ENCODE measurements at places on chromosomes 3 and 15. TPM values are rescaled to one million over a fixed set of nuclear protein-coding genes. Genes with fewer than 3 reads are reported as not detected.
A peak's percentile ranks its signal among the peaks of the same experiment; 100 is the strongest.

- DNase-seq: no peak
- H3K27ac ChIP-seq: no peak overlapping the region
These were observed 570.2 kb upstream of the ALCAM start for GRCh38 chr3:104796556-104796955.

- H3K36me3 ChIP-seq: peaks cover 46% of the 10 kb centered on the region
- no peaks in the 10 kb centered on the region for H3K27me3 ChIP-seq
- no peak for DNase-seq
- no peak overlapping the region for H3K27ac ChIP-seq
- no peaks in the 10 kb centered on the region for H3K4me1 ChIP-seq
These were observed 26.4 kb downstream of the PRKCD start for GRCh38 chr3:53187430-53187829.

- H3K27ac ChIP-seq: no peak overlapping the region
- H3K27me3 ChIP-seq: no peaks in the 10 kb centered on the region
- no peaks in the 10 kb centered on the region for H3K4me1 ChIP-seq
- H3K4me3 ChIP-seq: no peak overlapping the region
- H3K36me3 ChIP-seq: peaks cover 5% of the 10 kb centered on the region
- no peak for DNase-seq
These were observed 101.6 kb upstream of the SPATA12 start for GRCh38 chr3:56958879-56959278.

GRCh38 chr3:100864471-100865250 is 128.6 kb downstream of the ABI3BP start:
- H3K27me3 ChIP-seq: no peaks in the 10 kb centered on the region
- DNase-seq: no peak
- H3K27ac ChIP-seq: no peak overlapping the region
- H3K4me1 ChIP-seq: peaks cover 3% of the 10 kb centered on the region
- H3K4me3 ChIP-seq: no peak overlapping the region

DNA sequence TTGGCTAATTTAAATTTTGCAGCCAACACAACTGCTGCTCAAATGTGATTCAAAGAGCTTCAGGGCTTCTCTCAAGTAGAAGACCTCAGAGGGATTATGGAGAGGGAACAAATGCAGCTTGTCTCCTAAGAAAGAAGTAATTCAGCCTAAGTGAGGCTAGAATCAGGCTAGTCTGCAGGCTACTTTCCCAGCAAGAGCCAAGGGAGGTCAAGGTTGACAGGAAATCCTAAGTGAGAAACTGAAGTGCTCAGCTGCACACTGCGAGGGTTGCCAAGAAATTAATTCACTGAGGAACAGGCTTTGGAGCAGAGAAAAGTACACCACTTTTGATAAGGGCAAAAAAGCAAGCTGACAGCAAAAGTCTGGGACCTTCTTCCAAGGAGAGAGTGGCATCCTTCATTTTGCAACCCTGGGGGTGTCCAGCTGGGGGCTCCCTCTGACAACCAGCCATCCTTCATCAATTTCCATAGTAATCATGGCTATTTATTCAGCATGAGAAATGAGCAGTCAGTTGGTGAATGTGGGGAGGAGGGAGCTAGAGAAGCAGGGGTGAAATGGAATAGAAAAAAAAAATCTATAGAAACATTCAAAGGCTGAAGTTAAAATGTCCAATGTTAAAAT is 646.4 kb upstream of the ADAMTS9 start:
- no peaks in the 10 kb centered on the region for H3K36me3 ChIP-seq
- peaks cover 12% of the 10 kb centered on the region for H3K4me1 ChIP-seq
- peak; percentile 88 for DNase-seq

DNA sequence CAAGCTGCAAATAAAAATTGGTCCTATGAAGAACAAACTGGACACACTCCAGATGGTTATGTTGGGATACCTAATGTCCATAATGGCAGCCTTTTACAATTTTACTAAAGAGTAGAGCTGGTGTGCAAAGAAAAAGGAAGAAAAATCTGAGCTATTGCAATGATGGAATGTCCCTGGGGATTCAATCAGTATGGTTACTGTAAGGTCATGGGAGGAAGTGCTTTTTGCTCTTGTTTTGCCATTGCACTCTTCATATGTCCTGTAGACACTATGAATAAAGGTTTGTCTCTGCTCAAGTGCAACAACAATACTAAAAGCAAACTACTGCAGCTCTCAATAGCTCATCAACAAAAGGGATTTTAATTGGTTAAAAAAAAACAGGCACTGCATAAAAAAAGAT is 5.4 kb downstream of the PFN2 start:
- peaks cover 8% of the 10 kb centered on the region for H3K36me3 ChIP-seq
- peak; percentile 21 for DNase-seq
- peaks cover 8% of the 10 kb centered on the region for H3K4me1 ChIP-seq
- no peaks in the 10 kb centered on the region for H3K27me3 ChIP-seq

GRCh38 chr15:63852407-63852806 is 18.7 kb upstream of the HERC1 start:
- H3K4me1 ChIP-seq: peaks cover under 1% of the 10 kb centered on the region
- no peak overlapping the region for H3K4me3 ChIP-seq
- no peaks in the 10 kb centered on the region for H3K36me3 ChIP-seq

GRCh38 chr3:169907476-169907875 is 3.9 kb upstream of the SAMD7 start:
- H3K4me3 ChIP-seq: no peak overlapping the region
- H3K36me3 ChIP-seq: no peaks in the 10 kb centered on the region
- no peak overlapping the region for H3K27ac ChIP-seq

DNA sequence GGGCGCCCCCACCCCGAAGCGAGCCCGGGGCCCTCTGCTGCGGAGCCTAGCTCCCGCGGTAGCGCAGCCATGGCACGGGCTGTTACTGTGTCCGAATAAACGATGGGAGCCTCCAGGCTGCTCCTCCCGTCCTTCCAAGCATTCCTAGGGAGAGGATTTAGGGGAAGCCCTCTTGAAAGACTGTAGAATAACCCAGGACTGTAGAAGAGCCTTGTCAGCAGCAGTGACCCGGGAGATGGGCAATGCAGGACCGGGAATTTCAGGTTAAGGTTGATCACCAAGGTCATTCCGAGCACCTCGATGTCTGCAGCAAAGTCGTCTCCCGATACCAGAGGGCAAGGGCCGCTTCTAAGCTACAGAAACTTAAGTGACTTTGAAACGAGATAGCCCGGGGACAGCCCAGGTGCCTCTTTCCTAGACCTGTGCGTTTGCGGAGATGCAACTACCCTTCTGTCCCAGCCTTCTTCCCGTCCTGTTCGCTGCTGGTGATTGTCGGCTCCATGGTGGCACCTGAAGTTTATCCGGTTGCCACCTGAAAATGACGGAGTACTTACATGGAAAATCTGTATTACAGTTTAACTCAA is 753 bp upstream of the MYO5A start:
- H3K4me1 ChIP-seq: peaks cover 13% of the 10 kb centered on the region
- no peaks in the 10 kb centered on the region for H3K36me3 ChIP-seq
- H3K27me3 ChIP-seq: peaks cover 39% of the 10 kb centered on the region
- no peak overlapping the region for H3K27ac ChIP-seq
- peak overlapping the region; percentile 54 for H3K4me3 ChIP-seq
- DNase-seq: no peak

- H3K27ac ChIP-seq: no peak overlapping the region
- H3K4me3 ChIP-seq: no peak overlapping the region
- no peak for DNase-seq
- no peaks in the 10 kb centered on the region for H3K4me1 ChIP-seq
These were observed 1081.5 kb downstream of the FHIT start for GRCh38 chr3:60169755-60170154.

DNA sequence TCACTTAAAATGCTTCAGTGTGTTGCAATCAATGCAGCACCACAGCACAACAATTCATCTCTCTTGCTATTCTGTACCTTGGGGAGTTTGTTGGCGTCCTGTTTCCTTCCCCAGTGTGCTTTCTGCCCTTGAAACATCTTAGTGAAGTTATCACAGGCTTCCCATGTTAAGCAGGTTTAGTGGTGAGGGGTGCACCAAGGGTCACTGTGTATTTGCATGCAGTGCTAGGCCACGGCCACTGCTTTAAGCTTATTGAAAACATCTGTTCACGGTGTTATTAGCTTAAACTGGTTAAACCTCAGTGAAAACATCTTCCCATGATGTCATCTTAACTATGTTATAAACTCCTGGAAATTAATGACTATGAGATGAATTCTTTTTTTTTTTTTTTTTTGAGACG is 217.3 kb upstream of the GOLIM4 start:
- no peaks in the 10 kb centered on the region for H3K36me3 ChIP-seq
- H3K27ac ChIP-seq: no peak overlapping the region
- H3K4me1 ChIP-seq: peaks cover 2% of the 10 kb centered on the region
- DNase-seq: peak; percentile 26

- no peaks in the 10 kb centered on the region for H3K4me1 ChIP-seq
- no peak overlapping the region for H3K27ac ChIP-seq
- H3K4me3 ChIP-seq: no peak overlapping the region
- no peaks in the 10 kb centered on the region for H3K36me3 ChIP-seq
These were observed 15.0 kb downstream of the EPHB1 start for GRCh38 chr3:134810052-134810435.

GRCh38 chr3:167116120-167116922 is 263.8 kb downstream of the ZBBX start:
- H3K4me3 ChIP-seq: no peak overlapping the region
- peaks cover 4% of the 10 kb centered on the region for H3K4me1 ChIP-seq
- H3K27ac ChIP-seq: no peak overlapping the region
- H3K36me3 ChIP-seq: no peaks in the 10 kb centered on the region
- no peak for DNase-seq
- H3K27me3 ChIP-seq: no peaks in the 10 kb centered on the region

- H3K27ac ChIP-seq: no peak overlapping the region
- DNase-seq: no peak
- no peaks in the 10 kb centered on the region for H3K27me3 ChIP-seq
- no peaks in the 10 kb centered on the region for H3K36me3 ChIP-seq
- H3K4me1 ChIP-seq: peaks cover 36% of the 10 kb centered on the region
These were observed 89.1 kb downstream of the LIPC start for GRCh38 chr15:58520936-58521292.

DNA sequence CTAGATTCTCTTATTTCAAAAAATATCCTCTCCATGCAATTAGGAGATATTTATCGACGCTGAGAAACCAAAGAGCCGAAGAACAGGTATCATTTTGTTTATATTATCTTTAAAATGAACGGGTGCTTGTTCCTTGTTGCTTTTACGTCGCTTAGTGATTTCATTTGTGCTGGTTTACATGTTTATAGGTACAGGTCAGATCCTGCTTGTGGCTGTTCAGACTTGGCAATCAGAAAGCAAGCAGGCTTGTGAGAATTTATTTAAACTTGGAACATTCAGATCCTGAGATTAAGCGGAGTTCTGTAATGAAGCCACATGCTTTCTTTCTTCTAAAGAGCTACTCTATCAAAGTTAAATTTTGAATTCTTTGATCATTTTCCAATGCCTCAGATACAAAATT is 43.0 kb upstream of the ATP2C1 start:
- no peaks in the 10 kb centered on the region for H3K27me3 ChIP-seq
- peak overlapping the region; percentile 11 for H3K27ac ChIP-seq
- peak overlapping the region; percentile 6 for H3K4me3 ChIP-seq
- H3K36me3 ChIP-seq: no peaks in the 10 kb centered on the region

The HRG gene
- polyA plus RNA-seq: not detected

The MEIS2 gene
- polyA plus RNA-seq: 4.1 TPM

The CYP11A1 gene
- polyA plus RNA-seq: 2.9 TPM

The NMNAT3 gene
- polyA plus RNA-seq: 4.5 TPM

The IL12A gene
- 0.50 TPM for polyA plus RNA-seq

The COL6A5 gene
- polyA plus RNA-seq: 0.26 TPM

The DUOXA2 gene
- not detected for polyA plus RNA-seq

All from muscle of leg (tissue), 16 donors.